ENCODE measurements at places on chromosomes 7 and 10.

DNA sequence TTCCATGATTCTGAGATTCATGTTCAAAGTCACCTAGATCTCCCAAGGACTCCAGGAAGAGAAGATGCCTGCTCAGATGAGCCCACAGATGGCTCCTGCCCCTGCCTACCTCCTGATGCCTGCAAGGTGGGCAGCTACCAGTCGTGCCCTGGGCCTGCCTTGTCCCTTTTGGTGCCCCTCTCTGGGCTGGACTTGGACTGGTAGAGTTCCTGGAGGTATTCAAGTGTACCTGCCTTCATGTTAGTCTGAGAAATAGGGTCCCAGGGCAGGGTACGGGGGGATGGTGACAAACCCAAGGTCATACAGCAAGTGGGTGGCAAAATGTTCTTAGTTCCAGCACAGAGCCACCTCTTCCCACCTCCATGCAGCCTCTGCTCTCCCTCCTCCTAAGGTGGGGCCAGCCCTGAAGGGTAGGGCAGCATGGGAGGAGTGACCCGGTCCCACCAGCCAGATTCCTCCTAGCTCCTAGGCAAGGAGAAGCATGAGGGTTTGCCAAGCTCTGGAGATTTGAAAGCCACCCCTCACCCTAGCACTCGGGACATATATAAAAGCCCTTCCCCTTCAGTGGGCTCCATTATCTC, 80.8 kb upstream of the UNC5B start:
- no peak for DNase-seq

GRCh38 chr10:122864194-122864592, 15.2 kb downstream of the FAM24B start:
- no peak for DNase-seq

GRCh38 chr10:76316234-76316633, 884.8 kb downstream of the LRMDA start:
- DNase-seq, result no peak

- DNase-seq, result no peak
Observed at GRCh38 chr7:94335586-94335985, 59.1 kb upstream of the COL1A2 start.

GRCh38 chr7:18468795-18469194, 26.8 kb upstream of the HDAC9 start:
- DNase-seq, result no peak

- DNase-seq, result no peak
Observed at GRCh38 chr10:43218206-43218950, 48.5 kb downstream of the RASGEF1A start.

- no peak for DNase-seq
Observed at GRCh38 chr10:122485670-122486069, 24.3 kb downstream of the HTRA1 start.

GRCh38 chr10:123550675-123551096, 115.5 kb upstream of the GPR26 start:
- no peak for DNase-seq

GRCh38 chr7:138328215-138328614, 131.8 kb upstream of the TRIM24 start:
- DNase-seq, result no peak

GRCh38 chr7:114084002-114084471, 165.2 kb upstream of the PPP1R3A start:
- no peak for DNase-seq

GRCh38 chr10:27192284-27192683, 37.1 kb downstream of the MASTL start:
- DNase-seq, result no peak

GRCh38 chr7:154171422-154171821, 119.2 kb downstream of the DPP6 start:
- DNase-seq, result no peak

DNA sequence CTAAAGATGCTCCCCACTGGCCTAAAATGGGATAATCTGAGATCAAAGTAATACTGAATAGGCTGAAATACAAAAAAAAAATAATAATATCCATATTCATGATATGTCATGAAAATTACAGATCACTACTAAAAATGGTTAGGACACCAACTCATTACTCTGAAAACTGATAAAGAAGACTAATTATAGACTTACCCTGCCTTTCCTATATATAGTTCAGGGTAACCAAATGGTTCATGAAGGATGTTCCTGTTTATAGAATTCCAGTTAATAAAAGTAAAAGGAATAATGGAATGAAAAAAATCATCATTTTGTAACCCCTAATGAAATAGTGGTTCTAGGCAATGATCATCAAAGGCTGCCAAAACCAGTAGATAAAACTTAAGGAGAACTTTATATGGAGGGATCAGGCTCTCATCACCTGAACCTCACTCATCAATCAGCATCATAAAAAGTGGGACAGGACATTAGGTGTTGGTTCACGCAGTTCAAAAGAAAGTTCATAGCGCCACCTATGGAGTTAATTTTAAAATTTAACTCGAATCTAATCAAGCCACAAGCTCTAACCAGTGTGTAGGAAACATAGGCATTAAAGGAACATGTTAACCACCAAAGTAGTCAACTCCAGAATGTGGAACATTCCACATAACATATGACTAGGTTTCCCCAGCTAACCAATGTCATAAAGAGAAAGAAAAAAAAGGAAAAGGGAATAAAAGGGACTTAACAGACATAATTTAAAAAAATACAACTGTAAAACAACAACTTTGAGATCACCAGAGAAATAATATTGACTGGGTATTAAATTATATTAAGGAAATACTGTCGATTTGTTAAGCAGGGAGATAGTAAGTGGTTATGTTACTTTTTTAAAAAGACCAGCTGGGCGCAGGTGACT, 35.7 kb downstream of the P4HA1 start:
- DNase-seq, result peak; percentile 73

Data from MM.1S (cell line).